ENCODE measurements at places on chromosomes 5 and 9.

- DNase-seq: no peak
These were observed 40.8 kb upstream of the GNPDA1 start for GRCh38 chr5:142053426-142054151.

DNA sequence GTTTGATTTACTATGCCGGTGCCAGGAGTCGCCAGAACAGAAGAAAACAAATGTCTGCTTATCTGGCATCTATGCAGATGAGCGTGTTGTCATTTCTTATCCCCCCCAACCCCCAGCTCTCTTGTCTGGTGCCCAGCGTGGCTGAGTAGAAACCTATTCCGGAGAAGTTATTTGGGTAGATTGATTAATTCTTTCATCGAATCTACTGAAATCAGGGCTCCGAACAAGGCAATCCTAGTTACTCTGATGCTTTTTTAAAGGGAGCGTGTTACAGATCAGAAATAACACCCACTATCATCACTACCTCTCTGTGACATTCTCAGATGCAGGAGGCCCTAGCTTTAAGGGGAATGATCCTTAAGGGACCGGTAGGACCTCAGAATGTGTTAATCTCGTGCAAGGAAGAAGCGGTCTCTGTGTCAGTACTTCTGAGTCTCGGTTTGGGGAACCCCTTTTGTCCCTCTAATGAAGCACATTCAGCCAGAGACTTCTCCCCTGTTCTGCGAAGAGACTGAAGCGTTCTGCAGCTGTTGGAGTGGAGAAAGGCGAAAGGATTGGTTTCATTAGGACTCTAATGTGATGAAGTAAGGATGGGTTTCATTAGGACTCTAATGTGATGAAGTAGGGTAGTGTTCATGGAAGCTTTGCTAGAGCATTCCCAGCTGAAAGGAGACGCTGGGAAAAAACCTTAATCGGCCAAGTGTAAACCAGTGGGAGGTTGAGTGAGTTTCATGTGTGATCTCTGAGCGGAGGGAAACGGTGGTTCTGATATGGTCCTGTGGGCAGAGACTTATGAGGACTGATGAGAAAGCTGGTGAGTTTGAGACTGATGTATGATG lies 1.5 kb downstream of the PIP5K1B start:
- DNase-seq: peak; percentile 10

DNA sequence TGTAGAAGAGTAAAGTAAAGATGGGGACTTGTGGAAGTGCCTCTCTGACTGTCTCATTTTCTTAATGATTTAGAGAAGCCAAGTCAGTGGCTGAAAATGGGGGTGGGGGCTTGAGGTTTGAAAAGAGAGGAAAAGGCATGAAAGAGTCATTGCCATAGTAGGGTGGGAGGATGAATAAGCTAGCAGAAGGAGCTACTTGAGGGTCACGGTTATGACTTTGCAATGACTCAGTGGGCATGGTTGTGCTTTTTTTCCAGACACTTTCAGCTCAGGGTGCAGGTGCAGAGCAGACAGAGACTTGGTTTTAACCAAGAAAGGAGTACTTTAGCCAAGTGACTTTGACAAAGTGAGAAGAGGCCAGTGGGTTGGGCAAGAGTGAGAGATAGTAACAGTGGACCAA lies 117.8 kb downstream of the PTTG1 start:
- DNase-seq: no peak

DNA sequence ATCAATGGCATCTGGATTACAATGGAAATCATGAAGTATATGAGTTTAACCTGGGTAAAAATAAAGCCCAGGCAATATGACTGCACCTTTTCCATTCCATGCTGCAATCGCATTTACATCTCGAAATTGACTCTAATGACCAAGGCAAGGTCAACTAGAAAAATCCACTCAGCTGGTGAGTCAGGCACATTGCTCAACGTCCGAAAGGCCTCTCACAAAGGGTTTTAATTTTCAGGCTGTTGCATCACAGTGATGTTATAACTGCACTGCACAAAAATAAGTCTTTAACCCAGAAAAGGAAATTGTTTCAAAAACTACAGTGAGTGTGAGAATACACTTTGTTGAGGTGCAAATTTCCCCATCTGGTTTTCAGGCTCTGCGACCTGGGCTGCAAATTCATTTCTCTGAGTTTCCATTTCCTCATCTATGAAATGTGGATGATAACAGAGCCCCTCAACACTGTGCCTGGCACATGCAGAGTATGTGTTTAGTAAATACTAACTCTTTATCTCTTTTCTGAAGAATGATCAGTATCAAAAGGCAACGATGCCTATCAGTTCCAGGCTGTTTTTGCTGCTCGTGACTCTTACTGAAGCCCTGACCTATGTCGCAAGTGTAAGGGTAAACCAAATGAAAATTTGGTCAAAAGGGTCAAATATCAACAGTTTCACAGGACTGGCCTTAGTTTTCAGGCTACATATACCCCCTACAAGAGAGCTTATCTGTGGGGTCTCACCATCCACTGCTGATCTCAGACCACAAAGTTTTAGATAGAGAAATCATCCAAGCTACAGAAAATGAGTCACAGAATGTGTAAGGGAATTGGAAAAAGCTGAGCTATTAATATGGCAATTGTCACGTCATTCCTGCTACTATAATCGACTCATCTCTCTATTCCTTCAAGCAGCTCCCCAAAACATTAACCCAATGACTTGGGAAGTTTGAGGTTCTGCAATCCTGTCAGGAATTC lies 4.1 kb downstream of the NFIL3 start:
- DNase-seq: no peak

DNA sequence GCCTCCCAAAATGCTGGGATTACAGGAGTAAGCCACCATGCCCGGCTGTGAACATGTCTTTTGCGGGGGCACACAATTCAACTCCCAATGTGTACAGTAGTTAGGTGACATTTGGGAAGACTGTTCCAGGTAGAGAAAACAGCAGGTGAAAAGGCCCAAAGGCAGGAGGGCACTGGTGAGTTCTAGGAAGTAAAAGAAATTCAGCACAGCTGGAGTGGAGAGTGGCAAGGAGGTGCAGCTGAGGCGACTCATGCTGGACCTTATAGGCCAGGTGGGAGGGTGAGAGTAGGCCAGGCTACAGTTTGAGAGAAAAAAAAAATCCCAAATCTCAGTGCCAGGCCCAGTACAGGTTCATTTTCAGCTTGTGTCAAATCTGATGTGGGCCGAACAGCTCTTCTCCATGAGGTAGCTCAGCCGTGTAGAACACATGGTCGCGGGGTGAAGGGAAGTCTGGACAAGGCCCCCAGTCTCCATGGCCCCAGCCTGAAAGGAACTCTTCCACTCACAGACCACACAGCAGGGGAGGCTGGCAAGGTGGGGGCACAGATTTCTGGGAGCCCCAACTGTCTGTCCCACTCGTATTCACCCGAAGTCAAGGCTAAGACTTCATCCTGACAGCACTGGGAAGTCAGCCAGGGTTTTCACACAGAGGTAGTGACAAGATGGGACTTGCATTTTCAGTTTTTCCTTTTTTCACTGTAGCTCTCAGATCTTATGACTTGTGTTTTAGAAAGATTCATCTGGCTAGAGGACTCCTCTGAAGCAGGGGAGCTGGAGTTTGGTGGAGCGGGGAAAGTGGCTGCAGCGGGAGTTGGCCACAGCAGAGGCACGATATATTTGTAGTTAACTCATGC lies 4.5 kb upstream of the HNRNPAB start:
- DNase-seq: no peak

- peak; percentile 81 for DNase-seq
These were observed 427 bp downstream of the SERINC5 start for GRCh38 chr5:80255431-80255810.
